ENCODE measurements at places on chromosomes 7 and 10. TPM values are rescaled to one million over a fixed set of nuclear protein-coding genes. Genes with fewer than 3 reads are reported as not detected.

The SYT15B gene
- total RNA-seq, result 0.65 TPM

The ANKRD61 gene
- total RNA-seq, result not detected

The IQUB gene
- 0.38 TPM for total RNA-seq

The CLDN3 gene
- not detected for total RNA-seq

The BMPR1A gene
- total RNA-seq, result 0.65 TPM

The SPDYE11 gene
- total RNA-seq, result not detected

The ITGB1 gene
- total RNA-seq, result 1,103 TPM

The INSYN2A gene
- total RNA-seq, result not detected

The ARMC3 gene
- not detected for total RNA-seq

The SEPHS1 gene
- total RNA-seq, result 40.2 TPM

The BHLHA15 gene
- 0.98 TPM for total RNA-seq

The PROSER2 gene
- total RNA-seq, result 10.0 TPM

The AKR1C4 gene
- not detected for total RNA-seq

The SOSTDC1 gene
- not detected for total RNA-seq

Data from vein endothelial cell (primary cell).